Islet precursor cell (in vitro differentiated cells): ENCODE measurements at places on chromosomes 2 and 18.
A peak's percentile ranks its signal among the peaks of the same experiment; 100 is the strongest.

GRCh38 chr2:236505648-236506047 lies 64.0 kb upstream of the ACKR3 start:
- no peak for DNase-seq

DNA sequence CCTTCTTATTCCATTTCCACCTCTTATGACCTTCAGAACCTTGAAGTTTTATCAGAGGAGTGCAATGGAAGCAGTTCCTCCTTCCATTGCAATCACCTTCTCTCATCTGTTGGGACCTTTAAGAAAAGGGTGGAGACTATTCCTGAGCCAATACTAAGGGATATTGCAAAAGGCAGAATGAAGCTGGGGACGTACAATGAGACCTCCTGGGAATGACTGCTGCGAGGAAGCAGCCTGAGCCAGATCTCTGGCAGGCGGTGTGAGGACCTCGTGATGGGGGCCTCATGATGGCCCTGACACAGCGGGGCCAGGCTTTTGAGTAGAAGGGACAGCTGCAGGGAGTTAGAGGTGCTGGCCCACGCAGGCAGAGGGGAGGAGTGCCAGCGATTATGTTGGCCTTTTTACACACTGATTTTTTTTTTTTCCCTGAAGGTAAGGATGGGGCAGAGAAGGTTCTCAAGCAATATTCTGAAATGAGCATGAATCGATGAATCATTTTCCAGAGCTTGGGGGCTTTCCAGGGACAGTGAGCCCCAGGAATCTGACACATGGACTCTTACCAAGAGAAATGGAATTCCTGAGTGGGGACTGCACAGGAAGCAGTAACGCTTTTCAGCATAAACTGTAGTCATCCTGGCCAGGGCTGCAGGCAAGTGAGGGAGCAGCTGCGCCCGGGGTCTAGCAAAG lies 40.0 kb upstream of the LAPTM4A start:
- DNase-seq = peak; percentile 58

DNA sequence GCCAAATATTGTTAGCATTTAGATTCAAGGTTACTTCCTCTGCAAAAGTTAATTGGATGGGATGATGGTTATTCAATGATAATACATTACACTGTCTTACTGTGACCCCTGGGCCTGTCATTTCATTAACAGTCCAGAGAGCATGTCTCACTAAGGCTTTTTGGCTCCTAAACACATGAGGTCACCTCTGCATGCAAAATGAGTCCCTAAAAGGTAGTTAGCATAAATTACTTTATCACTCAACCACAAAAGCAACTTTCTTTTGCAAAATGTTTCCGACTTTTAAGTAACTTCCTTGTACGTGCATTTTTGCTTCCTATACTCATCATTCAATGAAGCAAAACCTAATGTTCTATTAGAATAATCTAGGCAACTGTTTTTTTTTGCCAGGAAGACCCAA lies 16.8 kb upstream of the AGFG1 start:
- no peak for DNase-seq

DNA sequence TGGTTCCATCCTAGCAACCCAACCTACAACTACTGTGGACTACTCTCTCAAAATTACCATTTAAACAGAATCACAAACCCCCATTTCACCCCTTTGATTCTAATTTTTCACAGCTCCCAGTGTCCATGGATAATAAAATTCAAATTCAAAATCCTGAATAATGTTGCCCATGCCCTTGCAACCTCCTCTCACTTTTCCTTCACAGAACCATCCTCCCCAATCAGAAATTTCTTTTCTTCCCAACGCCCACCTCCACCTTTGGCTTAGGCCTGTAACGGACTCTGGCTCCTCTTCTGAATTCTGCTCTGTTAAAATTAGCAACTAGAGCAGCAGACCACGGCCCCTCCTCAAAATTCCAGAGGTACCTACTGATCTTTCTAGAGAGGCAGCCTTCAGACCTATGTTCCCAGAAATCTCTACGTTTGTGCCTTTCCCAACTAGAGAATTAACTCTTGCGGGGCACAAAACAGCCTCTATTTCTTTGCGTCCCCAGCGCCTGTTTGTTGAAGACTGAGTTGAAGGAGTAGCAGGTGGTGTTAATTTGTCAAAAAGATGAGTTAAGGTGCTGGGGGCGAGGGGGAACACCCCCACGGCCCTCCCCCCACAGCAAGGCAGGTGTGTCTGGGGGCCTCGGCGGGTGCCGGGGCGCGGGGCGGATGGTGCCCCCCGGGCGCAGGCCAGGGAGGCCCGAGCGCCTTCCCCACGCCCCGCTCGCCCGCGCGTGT lies 428 bp upstream of the MAP3K20 start:
- no peak for DNase-seq

DNA sequence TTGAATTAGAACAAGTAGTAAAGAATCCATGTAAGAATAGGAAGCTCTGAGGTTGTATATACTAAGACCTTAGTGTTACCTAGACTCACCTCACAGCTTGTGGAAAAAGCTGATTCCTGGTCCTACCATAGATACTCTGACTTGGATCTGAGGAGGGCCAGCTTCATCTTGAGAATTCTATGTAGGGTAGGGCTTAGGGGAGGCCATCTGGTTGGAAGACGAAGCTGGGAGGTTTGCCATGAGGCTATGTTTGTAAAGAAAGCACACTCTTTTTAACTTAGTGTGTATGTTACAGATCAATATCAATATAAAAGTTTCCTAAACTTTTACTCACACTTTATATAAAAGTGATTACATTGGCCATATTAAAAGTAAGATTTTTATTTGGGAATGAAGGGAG lies 77.1 kb upstream of the GALNT5 start:
- DNase-seq = no peak

DNA sequence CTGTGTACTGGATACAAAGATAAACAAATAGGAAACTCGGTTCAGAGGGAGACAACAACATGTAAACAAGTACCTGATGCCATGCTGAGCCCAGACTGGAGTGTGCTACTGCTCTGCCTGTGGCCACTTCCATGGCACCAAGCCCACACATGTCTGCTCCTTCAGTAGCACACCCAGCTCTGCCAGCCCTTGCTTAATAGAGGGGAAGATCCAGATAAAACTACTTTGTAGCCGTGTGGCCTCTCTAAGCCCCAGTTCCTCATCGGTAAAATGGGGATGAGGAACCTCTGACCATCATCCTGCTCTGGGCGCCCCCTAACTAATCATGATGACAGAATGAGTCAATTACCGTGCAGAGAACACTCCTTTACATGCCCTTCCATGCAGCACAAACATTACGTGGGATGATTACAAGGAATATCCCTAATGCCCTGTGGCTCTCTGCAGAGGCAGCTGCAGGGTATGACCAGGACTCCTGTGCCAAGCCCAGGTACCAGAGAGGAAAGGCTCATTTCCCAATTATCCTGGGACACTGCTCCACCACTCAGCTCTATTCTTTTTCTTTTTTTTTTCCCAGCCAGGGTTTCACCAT lies 34.9 kb downstream of the DNMT3A start:
- no peak for DNase-seq

- DNase-seq = no peak
Observed at GRCh38 chr18:55699233-55699765, 111.3 kb upstream of the TCF4 start.
